ENCODE measurements at places on chromosomes 3 and 15.
A peak's percentile ranks its signal among the peaks of the same experiment; 100 is the strongest.

GRCh38 chr15:56729561-56729960, 3.7 kb downstream of the ZNF280D start:
- DNase-seq: no peak

DNA sequence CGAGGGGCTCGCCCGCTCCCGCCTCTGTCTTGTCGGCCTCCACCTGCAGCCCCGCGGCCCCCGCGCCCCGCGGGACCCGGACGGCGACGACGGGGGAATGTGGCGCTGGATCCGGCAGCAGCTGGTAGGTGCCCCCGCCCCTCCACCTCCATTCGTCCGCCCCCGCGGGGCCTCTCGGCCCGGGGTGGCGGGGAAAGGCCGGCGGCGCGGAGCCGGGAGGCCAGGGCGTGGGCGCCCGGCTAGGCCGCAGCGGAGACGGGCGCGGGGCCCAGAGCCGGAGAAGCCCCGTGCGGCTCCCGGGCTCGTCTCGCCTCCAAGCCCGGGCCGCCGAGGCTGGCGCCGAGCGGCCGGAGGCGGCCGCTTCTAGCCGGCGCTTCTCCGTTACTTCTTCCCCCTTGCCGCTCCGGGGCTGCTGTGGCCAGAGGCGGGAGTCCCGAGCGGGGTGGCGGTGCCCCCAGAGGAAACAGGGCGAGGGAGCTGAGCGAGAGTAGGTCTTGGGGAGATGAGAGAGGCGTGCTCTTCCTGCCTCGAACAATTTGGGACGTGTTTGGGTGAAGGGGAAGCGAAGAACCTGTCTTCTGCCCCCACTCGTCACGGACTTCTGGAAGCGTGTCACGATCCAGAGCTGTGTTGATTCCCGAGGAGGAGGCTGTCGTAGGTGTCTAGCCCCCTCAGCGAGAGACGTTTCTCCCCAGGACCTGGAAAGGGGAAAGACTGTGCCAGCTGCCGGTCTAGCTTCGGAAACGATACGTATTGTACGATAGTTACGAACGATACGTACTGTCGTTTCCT, 555 bp downstream of the ATP11B start:
- peak; percentile 51 for DNase-seq

DNA sequence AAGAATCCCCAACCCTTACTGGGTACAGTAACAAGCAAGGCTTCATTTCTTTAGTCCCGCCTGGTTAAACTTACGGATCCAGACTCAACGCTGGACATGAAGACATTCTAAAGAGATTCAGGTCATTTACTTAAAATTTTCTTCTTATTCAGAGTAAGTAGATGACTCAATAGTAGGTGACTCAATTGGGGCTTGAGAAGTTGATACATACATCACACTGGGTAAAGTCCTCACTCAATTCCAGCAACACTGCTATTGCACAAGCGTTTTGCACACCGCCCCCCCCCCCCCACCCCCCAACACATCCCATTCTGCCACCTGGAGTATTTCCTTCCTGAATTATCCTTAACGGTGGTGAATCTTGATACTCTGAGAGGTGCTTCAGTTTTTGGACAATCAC, 610.0 kb downstream of the FOXP1 start:
- DNase-seq: no peak

DNA sequence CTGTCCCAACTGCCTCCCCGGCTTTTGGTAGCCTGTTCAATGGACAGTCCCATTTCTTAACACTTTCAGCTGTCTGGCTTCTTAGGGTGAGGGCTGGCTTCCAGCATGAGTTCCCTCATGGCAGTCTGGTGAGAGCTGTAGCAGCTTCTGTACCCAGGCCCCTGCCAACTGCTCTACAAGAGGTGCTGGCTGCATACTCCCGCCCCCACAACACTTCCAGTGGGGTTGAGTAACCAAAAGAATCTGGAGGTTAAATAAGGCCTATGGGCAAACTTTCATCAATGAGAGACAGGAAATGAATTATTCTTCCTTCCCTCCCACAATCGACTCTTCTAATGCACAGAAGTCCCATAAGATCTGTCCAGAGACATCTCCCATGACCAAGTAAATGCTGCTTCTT, 145.0 kb downstream of the NEK10 start:
- DNase-seq: no peak

- no peak for DNase-seq
Observed at GRCh38 chr3:39644176-39644575, 165.2 kb upstream of the MYRIP start.

- no peak for DNase-seq
Observed at GRCh38 chr3:128317698-128318231, 148.9 kb downstream of the DNAJB8 start.

DNA sequence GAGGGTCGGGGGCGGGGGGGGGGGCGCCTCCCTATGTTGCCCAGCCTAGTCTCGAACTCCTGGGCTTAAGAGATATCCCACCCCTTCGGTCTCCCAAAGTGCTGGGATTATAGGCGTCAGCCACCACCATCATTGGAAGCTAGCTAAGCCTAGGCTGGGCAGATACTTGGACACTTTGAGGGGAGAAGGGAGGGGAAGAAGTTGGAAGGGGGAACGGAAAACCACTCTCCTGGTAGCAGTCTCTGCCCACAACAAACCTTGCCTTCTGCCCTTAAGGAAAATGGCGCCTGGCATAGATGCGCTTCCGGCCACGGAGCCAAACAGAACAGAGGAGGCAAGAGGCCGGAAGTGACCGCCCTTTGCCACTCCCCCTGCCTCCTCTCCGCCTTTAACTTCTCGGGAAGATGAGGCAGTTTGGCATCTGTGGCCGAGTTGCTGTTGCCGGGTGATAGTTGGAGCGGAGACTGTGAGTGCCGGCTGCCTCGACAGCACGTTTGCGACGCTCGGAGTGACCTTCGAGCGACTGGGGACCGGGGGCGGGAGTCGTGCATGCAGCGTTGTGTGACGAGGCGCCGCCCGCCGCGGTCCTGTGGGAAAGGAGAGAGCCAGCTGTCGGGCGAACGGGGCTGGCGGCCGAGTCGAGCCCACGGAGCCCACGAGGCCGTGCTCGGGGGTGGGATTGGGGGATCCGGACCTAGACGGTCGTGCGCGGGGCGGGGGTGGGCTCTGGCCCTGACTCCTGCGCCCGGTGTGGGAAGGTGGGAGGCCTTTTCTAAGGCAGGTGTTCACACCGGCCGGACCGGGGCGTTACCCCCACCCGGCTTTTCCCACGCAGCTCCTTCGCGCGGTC, at the start of gene MFN1:
TSS of gene MFN1 (plus strand) at position 365 of the 850 bp plus-strand sequence. CDS start 1,143 bp downstream, outside the sequence.
- peak; percentile 99 for DNase-seq

- peak; percentile 28 for DNase-seq
Observed at GRCh38 chr3:133986311-133986710, 43.4 kb downstream of the SLCO2A1 start.

- peak; percentile 99 for DNase-seq
Observed at GRCh38 chr3:53347261-53348064, at the start of gene DCP1A. Gene DCP1A (minus strand): TSS chr3:53347543. CDS start chr3:53347517, 26 bp downstream.

- no peak for DNase-seq
Observed at GRCh38 chr3:27253831-27254230, 115.4 kb downstream of the NEK10 start.

- peak; percentile 90 for DNase-seq
Observed at GRCh38 chr15:25543196-25543595, 104.4 kb upstream of the UBE3A start.

GRCh38 chr3:85652360-85652759, 693.6 kb downstream of the CADM2 start:
- no peak for DNase-seq

GRCh38 chr3:46585799-46586693, 19.9 kb upstream of the LRRC2 start:
- no peak for DNase-seq

DNA sequence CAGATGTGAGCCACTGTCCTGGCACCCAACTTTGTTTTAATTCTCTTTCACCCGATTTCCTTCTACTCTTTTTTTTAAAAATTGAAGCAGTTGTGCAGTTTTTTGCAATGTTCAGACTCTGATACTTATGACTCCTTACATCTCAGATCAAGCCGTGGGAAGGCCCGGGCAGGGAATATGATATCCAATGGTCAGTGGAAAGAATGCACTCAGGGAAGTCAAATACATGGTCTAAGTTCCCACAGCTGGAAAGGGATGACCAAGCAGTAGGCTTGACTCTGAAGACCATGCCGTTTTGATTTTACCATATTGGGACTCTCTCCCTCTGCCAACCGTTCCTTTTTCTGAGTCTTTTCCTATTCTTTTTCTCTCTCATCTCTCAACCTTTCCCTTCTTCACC, 157.2 kb downstream of the RPLP1 start:
- no peak for DNase-seq

DNA sequence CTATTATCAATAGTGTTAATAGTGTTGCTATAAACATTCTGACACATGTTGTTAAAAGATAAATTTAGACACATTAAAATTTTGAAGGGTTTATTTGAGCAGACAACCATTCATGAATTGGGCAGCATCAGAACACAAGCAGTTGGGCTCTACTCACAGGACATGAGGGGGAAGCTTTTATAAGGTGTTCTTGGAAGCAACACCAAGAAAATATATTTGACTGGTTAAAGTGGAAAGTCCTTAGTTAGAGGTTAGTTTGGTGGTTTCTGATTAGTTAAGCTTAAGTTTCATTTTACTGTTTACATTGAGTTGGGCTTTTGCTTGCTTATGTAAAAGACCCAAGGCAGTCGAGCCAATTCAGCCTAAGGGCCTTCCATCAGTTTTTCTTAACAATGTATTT, 220.7 kb downstream of the CD47 start:
- DNase-seq: no peak

DNA sequence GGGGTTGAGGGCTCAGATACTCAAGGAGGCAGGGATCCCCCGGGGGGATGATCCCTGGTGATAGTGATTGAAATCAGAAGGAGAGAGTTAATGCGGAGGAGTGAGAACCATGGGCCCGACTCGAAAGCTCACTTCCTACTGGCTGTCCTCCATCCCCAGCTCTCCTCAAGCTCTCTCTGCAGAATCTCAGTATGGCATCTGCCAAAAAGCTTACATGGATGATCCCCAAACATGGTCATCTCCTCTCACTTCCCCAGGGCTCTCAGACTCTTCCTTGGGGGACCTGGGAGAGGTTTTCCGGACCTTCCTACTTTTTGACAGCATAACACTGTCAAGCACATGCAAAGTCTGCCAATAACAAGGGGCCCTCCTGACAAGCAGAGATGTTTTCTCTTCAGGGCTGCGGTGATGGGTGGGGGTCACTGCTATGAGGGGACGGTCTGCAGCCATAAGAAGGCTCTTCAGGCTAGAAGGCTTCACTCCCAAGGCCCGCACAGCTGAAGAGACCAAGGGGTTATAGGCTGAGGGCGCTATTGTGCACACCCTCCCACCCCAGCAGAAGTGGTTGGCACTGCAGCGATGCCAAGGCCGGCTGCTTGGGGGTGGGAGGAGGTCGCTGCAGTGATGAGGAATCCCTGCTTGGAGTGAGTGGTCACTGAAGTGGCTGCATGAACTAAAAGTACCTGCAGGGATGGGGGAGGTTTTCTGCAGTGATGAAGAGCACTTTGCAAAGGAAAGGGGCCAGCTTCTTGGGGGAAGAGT, 828 bp upstream of the VWA5B2 start:
- no peak for DNase-seq

DNA sequence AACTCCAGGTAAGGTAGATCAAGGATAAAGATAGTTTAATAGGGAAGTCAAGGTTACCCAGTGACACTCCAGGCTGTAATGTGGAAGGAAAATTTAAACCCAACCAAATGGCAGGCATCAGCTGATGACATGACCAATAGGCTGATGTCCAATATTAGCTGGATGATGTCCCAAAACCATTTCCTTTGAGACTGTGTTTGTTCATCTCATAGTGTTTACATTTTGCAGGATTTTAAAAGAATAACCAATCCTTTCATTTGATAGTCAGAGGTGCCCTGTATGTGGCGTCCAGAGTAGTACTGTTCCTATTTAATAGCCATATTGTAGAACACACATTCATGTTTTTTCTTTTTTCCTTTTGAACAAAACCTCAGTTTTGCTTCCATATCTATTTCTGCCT, 23.3 kb upstream of the TMEM158 start:
- no peak for DNase-seq

DNA sequence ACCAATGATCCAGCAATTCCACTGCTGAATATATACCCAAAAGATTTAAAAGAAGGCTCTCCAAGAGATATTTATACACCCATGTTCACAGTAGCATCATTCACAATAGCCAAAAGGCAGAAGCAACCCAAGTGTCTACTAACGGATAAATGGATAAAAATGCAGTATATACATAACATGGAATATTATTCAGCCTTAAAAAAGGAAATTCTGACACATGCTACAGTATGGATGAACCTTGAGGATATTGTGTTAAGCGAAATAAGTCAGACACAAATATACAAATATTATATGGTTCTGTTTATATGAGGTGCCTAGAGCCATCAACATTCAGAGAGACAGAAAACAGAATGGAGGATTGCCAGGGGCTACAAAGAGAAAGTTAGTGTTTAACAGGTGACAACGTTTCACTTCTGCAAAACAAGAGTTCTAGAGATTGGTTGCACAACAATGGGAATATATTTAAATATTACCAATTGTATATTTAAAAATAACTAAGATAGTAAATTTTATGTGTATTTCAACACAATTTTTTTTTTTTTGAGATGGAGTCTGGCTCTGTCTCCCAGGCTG, 69.4 kb downstream of the STAG1 start:
- DNase-seq: no peak

DNA sequence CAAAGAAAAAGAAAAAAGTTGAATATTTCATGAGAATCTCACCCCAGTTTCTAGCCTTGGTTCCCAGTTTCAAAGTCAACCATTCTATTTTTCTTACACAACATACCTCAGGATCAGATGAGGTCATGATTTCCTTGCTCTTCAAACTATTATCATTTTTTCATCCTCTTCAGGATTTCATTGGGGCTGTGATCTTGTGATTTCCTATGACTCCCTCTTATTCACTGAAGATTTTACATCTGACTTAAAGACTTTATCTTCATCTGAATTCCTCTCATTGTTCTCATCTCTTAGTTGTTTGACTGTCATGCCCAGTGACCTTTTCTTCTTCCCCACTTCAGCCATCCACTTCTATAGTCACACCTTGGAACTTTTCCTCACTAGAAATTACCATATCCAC, 3.1 kb upstream of the C3orf33 start:
- DNase-seq: no peak

DNA sequence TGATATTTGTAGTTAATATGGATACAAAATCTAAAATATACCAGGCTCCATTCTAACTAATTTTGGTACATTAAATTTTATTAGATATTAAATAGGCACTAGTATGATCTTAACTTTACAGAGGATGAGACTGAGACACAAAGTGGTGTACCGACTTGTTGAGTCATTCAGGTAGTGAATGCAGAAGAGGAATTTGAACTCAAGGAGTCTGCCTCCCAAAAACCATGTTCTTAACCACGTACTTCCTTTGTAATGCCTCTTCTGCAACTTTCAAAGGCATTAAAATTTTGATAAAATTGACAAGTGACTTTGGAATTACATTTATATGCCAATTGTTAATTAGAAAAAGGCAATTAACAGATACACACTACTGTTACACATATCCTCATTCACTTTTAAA, 61.8 kb downstream of the ZBBX start:
- no peak for DNase-seq

- no peak for DNase-seq
Observed at GRCh38 chr15:65795663-65796216, 3.6 kb upstream of the DENND4A start.
